ENCODE measurements at places on chromosomes 2 and 18.

DNA sequence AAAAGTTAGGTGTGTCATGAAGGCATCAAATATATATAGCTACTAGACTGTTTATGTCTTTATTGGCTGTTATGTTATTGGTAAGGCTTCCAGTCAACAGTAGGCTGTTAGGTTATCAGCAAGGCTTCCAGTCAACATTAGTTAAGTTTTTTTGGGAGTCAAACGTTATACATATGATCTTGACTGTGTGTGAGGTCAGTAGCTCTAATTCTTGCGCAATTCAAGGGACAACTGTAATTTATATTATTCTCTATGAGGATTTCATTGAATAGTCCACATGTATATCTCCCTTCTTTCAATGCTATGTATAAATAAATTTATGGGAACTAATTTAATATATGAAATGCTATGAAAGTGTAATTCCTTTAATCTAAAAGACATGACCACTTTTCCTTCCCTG lies 757.5 kb upstream of the TMEFF2 start:
- DNase-seq = no peak

DNA sequence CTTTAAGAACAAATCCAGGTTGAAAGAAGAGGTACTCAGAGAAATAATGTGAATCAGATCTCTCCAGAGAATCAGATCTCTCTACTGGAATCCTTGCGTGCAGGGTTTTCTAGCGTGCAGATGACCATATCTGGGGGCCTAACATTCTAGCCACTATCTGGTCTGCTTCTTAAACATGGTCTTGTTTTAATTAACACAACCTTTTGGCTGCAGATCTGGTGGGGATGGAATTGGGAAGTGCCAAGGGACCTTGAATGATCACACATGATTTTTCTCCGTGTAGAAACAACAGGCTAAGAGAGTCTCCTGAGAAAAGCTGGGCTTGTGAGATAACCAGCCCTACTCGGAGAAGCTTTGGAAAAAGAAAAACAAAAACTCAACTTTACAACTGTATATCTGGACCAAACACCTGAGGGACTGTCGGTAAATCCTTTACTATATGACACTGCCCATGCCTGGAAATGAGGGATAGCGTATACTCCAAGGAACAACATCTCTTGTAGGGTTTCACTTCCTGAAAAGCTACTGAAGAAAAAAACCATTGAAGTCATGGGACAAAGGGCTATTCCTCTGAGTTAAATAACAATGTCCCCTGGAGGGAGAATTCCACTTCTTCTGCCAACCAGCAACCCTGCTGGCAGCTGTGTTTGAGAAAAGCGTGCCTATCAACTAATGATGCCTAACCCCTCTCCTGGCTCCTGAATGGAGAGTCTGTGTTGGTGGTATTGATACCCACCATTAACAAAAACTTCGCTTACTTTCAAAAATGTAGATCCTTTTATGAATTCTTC lies 171.0 kb upstream of the REV1 start:
- DNase-seq = no peak

DNA sequence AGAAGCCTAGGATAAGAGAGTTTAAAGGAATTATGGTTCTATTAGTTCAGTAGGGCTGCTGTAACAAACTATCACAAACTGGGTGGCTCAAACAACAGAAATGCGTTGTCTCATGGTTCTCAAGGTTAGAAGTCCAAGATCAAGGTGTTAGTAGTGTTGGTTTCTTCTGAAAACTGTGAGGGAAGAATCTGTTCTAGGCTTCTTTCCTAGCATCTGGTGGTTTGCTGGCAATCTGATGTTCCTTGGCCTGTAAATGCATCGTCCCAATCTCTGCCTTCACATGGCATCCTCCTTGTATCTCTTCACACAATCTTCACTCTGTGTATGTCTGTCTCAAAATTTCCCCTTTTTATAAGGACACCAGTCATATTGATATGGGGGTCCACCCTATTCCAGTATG lies 76.3 kb downstream of the MDH1 start:
- no peak for DNase-seq

- no peak for DNase-seq
Measured at GRCh38 chr2:197241596-197241995, 69.0 kb downstream of the ANKRD44 start.

DNA sequence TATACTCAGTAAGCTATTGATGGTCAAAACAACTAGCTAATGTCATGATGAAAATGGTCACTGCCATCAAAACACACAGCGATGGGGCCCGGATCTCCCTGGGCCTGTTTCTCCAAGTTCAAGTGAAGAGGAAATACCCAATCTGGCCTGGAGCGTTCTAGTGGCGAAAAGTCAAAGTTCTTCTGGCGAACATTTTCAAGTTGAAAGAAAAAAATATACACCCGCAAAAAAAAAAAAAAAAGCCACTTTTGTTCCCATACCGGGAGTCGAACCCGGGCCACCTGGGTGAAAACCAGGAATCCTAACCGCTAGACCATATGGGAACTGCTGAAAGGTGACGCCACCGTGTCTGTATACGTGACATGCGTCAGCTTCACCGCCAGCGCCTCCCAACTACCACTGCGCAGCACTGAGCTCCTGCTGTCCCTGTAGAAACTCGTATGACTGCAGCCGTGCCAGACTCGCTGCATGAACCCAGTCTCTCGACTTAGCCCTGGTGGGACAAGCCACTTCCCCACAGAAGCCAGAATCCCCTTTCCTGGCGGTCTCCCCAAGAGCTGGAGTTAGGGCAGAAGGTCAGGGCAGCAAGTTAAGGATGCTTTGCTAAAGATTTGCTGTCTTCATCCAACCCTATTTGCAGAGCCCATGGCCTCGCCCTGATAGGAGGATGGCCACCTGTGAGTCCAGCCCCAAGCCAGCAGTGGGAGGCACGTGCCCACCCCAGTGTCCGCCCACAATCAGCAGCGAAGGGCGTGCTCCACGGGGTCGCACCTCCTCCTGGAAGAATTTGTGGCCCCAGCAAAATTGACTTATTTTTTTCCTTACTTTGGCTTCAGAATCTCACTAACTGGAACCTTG lies 5.6 kb upstream of the IMP4 start:
- DNase-seq = peak; percentile 76

DNA sequence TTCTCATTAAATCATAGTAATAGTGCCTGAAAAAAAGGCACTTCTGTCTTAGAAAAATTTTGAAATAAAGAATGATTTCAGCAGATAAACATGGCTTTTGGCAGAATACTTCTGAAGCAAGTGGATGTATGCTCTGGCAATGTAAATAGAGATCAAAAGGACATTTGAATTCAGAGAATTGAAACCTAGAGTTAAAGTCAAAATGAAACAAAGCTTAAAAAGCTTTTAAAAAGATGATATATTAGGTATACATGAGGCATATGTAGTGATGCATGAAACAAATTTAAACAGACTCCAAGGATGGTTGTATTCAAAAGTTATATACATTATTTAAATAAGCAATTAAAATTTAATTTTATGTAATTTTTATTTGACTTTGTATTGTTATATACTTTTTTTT lies 1344.5 kb upstream of the TMEFF2 start:
- DNase-seq = no peak

DNA sequence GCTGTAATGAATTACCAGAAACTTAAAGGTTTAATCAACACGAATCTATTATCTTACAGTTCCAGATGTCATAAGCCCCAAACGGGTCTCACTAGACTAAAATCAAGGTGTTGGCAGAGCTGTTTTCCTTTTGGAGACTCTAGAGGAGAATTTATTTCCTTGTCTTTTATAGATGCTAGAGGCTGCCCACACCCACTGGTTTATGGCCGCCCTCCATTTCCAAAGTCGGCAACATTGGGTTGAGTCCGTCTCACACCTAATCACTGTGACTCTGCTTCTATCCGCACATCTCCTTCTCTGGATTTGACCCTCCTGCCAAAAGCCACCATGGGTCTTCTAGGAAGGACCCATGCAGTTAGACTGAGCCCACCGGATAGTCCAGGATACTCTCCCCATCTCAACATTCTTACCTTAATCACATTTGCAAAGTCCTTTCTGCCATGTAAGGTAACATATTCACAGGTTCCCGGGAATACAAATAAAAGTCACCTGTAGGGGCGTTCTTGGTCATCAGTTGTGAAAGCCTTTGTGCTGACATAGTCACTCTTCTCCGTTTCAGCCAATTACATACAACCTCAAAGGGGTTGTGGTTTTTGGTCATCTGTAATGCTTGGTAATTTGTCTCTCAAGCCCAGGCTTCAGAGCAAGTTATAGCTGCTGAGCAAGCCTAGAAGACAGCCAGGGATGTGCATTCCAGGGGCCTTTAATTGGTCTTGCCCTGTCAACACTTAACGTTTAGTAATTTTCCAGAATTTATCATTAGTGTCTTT lies 179.4 kb downstream of the ANTXR1 start:
- no peak for DNase-seq

- DNase-seq = no peak
Measured at GRCh38 chr2:71824436-71824835, 323.2 kb downstream of the CYP26B1 start.

- no peak for DNase-seq
Measured at GRCh38 chr18:21912339-21913239, 172.0 kb downstream of the MIB1 start.

DNA sequence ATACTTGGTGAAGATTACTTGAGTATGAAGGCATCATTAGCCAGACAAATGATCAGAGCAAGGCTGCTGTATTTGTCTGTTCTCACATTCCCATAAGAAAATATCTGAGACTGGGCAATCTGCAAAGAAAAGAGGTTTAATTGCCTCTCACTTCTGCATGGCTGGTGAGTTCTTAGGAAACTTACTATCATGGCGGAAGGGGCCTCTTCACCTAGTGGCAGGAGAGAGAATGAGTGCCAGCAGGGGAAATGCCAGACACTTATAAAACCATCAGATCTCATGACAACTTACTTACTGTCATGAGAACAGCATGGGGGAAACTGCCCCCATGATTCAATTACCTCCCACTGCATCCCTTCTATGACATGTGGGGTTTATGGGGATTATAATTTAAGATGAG lies 452.3 kb downstream of the GALR1 start:
- no peak for DNase-seq

DNA sequence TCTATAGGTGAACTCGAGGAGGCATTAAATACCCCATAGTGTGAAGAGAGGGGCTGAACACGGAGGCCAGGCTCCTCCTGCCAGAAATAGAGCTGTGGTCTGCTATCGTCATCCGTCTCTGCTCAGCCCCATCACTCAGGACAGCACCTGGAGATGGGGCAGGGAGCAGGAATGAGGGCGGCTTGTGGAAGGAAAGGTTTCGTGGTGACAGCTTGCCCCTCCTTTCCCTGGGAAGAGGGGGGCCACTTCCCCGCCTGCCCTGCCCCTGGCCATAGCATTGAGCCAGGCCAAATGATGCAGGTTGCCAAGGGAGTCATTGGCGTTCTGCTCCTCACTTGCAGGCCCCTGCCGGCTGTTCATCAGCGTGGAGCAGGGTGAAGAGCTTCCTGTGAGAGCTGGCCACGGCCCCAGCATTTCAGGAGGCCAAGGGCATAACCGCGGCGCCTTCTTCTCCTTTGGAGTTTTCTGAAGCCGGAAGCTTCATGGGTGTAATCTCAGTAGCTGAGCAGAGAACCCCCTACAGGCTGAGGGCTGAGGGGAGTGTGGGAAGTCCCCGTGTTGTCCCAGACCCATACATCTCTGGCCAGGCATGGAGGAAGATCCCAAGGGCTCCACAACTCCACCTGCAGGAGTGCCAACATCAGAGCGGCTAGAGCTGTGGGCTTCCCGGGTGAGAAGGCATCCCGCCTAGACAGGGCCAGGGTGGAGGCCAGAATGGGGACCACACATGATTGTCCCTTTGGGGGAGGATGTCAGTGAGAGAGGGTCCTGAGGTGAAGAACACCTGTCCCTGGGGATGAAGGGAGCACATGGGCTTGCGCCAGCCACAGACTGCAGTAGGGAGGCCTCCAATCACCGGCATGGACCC lies 112.5 kb upstream of the GLI2 start:
- DNase-seq = no peak

GRCh38 chr2:115071534-115071933 lies 629.1 kb downstream of the DPP10 start:
- DNase-seq = no peak

- no peak for DNase-seq
Measured at GRCh38 chr2:60297296-60298005, 256.0 kb downstream of the BCL11A start.

DNA sequence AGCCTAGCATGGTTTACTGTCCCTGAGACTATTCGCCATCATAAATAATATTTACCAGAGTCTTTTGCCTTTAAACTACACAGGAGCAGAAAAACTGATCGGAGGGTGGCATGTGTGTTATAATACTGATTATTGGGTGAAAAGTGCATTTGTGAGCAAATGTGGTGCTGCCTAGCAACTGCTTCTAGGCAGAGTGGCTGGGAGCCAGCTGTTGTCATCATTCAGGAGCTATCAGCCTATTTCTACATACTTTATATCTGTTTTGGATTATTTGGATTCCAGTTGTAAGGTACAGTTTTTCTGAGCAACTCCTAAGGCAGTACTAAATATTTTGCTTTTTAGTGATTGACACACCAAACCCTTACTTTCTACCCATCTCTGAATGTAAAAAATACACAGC lies 75.0 kb upstream of the MSTN start:
- DNase-seq = no peak

DNA sequence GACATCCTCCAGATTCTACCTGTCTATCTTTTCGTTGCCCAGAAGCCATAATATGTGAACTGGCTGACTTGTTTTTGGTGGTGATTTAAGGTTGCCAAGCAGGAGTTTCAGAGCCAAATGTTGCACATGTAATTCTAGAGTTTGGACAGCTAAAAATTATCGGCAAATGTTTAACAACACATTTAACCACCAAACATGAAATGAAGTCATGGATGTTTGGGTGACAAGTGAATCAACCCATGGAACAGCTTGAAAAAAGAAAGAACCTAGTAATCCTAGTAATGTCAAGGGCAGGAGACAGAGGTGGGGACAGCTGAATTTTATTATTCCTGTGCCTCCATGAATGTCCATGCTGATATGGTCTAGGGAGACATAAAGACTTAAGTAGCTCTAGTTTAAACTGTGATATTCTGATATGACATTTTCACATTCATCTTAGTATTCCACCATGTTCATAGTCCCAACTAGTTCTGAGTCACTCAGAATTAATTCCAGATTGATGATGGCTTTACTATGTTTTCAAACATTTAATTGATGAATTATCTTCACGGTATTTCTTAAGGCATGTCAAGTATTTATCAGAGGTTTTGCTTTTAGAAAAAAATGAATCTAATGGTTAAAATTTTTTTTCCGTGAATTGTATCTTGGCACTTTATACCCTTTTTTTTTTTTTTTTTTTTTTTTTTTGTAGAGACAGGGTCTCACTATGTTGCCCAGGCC lies 101.7 kb downstream of the SOCS6 start:
- no peak for DNase-seq

DNA sequence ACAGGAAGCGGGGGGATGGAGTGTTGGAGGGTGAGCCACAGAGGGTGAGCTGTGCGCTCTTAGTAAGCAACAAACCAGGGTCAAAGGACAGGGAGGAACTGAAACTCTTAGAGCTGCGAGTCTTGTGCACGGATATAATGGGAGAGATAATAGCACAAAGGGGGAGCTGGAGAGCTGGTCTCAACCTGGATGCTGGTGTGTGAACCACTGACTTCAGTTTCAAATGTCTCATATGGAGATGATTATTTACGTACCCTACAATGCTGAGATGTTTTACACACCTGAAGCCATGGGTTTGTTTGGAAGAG lies 35.9 kb downstream of the PTGR3 start:
- no peak for DNase-seq

- DNase-seq = peak; percentile 87
Measured at GRCh38 chr18:44946529-44947113, 265.9 kb downstream of the SETBP1 start.
